ENCODE measurements at places on chromosomes 4 and X.

DNA sequence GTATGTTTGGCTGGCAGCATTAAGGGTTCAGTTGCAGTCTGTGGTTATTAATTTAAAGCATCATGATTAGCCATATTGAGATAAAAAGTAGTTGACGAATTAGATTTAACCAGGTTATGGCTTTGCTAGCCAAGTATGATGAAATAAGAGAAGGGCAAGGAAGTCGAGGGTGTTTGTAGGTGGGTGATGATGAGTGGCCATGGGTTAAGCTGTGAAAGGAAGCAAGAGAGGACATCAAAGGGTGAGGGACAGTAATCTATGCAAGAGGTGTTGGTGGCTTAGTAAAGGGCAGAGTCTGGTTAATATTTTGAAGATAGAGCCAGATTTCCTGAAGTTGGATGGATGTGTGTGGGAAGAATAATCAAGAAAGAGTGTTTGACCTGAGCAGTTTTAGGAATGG lies 44.5 kb downstream of the STIM2 start:
- DNase-seq, result no peak

DNA sequence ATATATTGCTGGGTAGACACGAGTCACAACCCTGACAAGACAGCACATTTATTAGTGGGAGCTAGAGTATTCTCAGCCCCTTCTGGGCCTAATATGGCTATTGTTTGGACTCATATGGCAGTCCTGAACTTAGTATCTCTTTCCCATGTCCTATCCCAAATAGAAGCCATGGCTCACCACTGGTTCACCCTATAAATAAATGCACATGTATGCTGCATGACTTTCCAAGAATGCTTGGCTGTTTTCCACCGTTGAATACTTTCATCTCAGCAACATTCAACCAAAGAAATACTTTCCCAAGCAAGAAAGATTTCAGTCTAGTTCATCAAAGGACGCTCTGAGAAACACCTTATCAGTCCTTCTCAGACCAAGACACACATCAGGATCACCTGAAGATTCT lies 36.7 kb downstream of the SMPX start:
- no peak for DNase-seq

GRCh38 chr4:7687796-7688195 lies 251.9 kb downstream of the AFAP1 start:
- DNase-seq, result no peak

DNA sequence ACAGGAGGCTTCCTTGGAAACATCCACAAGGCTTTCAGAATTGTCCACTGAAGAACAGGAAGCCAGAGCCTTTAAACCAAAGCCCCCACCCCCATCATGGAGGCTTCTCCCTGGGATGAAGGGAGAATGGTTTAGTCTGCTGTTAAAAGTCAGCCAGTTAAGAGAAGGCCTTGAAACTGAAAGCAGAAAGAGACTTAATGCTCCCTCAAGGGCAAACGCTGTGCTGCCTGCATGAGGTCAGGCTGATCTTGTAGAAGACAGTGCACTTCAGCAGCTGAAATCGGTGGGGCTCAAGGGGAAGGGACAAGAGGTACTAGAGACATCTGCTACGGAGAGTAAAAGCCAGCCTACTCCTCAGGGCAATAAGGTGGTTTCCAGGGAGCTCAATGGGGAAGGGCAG lies 69.0 kb downstream of the HPRT1 start:
- DNase-seq, result no peak

DNA sequence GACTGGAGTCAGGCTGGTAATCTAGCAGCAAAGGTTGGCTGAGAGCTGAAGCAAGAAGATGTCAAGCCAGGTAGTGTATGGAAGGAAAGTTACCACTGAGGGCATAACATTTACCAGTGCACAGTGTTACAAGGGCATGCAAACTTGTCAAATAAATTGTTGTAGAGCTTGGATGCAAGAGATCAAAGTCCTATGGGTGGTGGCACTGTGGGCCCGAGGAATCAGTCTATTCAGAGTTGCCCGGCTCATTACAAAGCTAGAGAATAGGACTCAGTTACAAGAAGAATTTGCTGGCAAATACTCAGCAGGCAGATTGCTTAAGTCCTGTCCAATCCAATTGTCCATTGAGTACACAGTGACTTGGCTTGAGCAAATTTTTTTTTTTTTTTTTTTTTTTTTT lies 2043.8 kb downstream of the ARAP2 start:
- DNase-seq, result no peak

DNA sequence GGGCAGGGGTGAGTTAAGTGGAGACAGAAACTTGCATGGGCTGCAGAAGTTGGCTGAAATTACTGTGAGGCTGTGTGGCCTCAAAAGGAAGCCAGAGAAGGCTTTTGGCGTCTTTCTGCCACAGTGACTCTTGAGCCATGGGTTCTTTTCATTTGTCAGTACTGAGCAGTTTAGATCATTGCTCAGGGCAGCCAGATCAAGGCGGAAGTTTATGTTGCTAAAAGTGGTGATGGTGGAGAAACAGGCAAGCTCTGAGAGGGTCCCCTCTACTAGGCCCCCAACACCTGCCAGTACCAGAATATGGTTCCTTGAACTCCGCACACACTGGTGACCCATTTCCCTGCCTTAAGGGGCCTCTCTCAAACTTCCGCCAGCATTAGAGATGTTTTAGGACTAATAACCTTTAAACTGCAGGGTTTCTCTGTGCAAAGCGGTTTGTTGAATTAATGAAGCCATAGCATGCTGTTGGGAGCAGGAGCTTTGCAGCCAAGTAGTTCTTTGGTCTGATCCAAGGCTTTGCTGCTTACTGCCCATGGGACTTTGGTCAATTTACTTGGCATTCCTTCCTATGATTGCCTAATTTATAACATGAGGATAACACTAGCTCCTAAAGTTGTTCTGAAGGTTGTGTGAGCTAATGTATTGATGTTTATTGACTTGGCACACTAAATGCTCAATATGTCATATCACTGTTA lies 34.5 kb downstream of the RNF175 start:
- DNase-seq, result no peak

DNA sequence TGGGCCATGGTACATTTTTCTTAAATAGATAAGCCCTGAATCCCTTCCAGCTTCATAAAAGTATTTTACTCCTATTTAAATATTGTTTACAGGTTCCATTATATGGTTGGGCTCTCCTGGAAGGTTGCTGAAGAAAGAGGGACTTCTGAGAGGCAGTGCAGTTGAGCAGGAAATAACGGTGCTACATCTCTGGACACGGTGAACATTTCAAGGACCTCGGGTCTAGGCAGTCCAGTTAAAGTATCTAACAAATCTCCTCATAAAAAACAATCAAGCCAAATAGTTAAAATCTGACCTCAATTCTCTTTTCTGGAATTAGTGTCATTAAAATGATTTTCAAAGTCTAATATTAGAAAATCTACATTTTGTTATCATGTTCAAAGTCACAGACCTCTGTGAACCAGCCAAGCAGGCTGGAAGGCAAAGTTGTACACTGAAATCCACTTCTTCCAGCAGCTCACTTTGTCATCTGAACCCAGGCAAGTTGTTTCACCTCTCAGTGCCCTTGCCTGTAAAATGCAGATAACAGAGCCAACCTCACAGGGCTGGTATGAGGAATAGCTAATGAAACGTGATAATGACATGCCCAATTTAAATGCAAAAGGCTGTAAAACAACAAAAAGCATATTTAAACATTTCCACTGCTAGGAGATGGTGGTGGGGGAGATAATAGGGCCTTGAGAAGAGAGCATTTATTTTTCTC lies 267.0 kb upstream of the KLF3 start:
- DNase-seq, result no peak

- no peak for DNase-seq
These were observed 5.4 kb upstream of the MSX1 start for GRCh38 chr4:4853921-4854648.

DNA sequence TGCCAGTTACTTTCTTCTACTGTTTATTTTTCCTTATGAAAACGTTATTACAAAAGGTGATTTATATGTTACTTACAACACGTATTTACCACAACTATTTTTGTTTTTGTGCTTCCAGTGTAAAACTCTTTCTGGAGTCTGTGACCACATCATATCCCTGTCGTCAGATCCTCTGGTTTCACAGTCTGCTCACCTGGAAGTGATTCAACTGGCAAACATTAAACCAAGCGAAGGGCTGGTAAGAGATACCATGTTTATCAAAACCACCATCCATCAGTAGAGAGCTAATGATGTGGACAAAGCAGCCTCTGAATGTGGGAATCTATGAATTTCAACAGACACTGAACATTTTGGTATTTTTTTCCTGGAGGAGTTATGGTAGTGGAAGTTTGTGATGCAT lies 116.1 kb downstream of the CNKSR2 start:
- no peak for DNase-seq

GRCh38 chrX:27878862-27879261 lies 71.1 kb downstream of the MAGEB10 start:
- DNase-seq, result no peak

GRCh38 chrX:111465669-111466068 lies 45.8 kb upstream of the SERTM2 start:
- DNase-seq, result no peak

DNA sequence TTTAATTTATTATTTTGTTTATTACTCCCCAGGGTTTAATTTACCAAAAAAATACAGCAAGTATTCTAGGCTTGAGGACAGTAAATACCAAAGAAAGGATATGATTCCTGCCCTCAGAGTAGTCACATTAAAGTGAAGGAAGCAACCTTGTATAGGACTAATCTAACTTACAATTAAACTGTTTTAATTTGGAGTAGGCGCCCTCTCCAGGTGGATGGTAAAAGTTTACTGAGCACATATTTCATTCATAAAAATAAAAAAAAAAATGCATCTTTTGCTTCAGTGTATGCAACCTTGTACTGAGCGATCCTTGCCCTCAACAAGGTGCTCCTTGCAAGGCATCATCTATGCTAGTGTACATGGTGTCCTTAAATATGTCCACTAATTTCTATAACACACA lies 72.0 kb upstream of the MAGEB16 start:
- DNase-seq, result no peak

GRCh38 chr4:87565746-87566145 lies 36.6 kb upstream of the SPARCL1 start:
- no peak for DNase-seq

- DNase-seq, result no peak
These were observed 224.6 kb downstream of the ANAPC10 start for GRCh38 chr4:144873226-144873990.

DNA sequence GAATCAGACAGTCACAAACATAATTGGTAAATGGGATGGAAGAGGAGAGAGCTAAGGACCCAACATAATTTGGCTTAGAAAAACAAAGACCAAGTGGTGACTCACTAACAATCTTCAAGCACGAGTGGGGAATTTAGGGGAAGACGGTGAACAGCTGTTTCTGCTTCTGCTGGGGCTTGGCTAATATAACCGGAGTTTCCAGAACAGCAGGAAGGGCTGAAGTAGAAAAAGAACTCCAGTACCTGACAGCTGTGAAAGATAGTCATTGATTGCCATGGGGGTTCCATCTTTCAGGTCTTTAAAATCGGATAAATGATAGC lies 290.9 kb upstream of the LDB2 start:
- DNase-seq, result no peak

- no peak for DNase-seq
These were observed 277.7 kb upstream of the CLNK start for GRCh38 chr4:10962246-10962645.

GRCh38 chrX:72624194-72624593 lies 51.6 kb upstream of the HDAC8 start:
- no peak for DNase-seq

- no peak for DNase-seq
These were observed 696.5 kb downstream of the ADGRL3 start for GRCh38 chr4:61896634-61897033.

DNA sequence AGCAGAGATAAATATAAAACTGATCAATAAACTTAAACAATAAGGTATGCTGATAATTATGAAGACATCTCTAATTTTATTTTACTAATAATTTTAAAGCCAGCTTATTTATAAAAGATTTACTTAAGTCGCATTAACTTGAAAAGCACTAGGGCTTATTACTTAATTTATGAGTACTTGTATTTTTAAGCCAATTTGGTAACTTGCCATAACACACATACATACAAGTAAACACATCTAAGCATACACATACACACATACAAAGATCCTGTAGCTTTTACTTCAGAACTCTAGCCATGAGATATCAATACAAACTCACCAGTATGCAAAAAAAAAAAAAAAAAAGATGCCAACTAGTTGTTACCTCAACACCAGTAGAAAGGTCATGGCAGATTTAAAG lies 10.0 kb upstream of the GPR78 start:
- DNase-seq, result no peak

DNA sequence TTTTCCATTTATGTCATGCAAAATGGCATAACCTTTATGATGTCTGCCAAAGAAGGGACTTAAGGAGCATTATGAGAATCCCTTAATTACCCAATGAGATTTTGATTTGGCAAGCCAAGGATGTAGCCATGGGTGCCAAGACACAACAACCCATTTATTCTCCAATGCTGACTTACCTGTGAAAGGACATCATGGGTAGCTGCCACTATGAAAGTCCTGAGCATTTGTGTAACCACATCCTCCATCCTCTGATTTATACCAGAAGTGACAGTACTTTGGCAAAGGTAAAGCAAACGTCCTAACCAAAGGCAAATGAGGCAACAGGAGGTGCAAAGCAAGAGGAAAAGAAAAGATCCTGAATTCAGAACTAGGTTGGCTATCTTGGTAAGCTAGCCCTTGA lies 87.3 kb upstream of the EMCN start:
- DNase-seq, result no peak

- DNase-seq, result no peak
These were observed 249.3 kb upstream of the PRKX start for GRCh38 chrX:3962511-3963311.

DNA sequence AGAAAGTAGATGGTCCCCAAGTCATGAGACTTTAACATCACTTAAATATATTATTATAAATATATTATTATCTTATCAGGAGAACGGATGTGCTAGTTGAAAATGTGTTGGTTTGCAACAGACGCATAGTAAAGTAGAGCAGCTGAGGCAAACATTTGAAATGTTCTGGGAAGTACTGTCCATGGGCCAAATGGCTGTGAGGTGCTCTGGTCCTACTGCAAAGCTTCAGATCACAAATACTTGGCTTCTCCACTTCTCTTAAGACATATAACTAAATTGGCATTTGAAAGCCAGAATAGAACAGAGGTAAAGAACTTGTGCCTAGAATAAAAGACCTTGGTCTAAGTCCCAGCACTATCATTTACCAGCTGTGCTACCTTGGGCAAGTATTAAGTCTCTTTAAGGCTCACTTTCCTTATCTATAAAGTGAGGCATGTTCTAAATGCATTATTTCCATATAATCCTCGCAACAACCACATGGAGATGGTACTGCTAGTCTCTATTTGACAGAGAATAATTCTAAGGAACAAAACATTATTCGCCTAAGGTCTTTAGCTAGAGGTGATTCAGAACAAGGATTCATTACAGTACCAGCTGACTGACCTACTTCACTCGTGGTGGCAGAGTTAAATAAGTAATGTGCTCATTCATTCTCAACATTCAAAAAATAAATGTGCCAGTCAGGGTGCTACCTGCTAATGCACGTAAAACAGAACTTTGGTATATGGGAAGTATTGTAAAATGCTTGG lies 297.1 kb downstream of the PPP3CA start:
- no peak for DNase-seq

Data from activated CD4-positive, alpha-beta T cell treated with anti-CD3 and anti-CD28 coated beads for 48 hours (primary cell).